ENCODE measurements at places on chromosomes 7 and 10.

GRCh38 chr10:32964270-32964669 is 6.2 kb upstream of the ITGB1 start:
- DNase-seq: no peak

- DNase-seq: no peak
Measured at GRCh38 chr7:99790407-99790806, 6.4 kb upstream of the CYP3A4 start.

- DNase-seq: peak; percentile 18
Measured at GRCh38 chr10:125038637-125039036, 96.7 kb downstream of the ZRANB1 start.

DNA sequence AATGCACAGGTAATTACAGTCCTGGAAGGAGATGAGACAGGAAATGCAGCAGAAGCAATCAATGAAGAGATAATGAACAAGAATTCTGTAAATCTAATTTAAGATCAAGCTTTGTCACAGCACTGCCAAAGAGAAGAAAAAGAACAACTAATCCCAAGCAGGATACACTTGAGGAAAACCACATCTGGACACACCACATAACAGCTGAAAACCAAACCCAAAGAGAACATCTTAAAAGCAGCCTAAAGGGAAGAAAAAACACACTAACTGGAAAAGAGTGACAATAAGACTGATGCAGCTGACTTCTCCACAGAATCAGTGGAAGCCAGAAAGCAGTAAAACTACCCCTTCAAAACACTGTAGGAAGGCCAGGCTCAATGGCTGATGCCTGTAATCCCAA is 10.2 kb downstream of the CYTH3 start:
- no peak for DNase-seq

- peak; percentile 12 for DNase-seq
Measured at GRCh38 chr7:103887853-103888602, 101.4 kb downstream of the RELN start.

All from NCI-H82 (cell line).